ENCODE measurements at places on chromosomes 3 and 15.
A peak's percentile ranks its signal among the peaks of the same experiment; 100 is the strongest.

- DNase-seq: no peak
Observed at GRCh38 chr3:23810343-23811184, 4.8 kb downstream of the UBE2E1 start.

DNA sequence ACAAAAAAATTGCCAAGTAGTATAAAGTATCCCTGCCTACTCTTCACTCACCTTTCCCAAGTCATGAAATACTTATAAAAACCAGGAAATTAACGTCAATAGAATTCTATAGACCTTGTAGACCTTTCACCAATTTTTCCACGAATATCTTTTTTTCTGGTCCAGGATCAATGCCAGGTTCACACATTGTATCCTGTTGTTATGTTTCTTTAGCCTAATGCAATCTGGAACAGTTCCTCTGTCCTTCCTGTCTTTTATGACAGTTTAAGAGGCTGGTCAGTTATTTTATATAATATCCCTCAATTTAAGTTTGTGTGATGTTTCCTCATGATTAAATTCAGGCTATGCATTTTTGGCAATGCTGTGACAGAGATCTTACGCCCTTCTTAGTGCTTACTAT lies 63.2 kb upstream of the MAGI1 start:
- DNase-seq: no peak

DNA sequence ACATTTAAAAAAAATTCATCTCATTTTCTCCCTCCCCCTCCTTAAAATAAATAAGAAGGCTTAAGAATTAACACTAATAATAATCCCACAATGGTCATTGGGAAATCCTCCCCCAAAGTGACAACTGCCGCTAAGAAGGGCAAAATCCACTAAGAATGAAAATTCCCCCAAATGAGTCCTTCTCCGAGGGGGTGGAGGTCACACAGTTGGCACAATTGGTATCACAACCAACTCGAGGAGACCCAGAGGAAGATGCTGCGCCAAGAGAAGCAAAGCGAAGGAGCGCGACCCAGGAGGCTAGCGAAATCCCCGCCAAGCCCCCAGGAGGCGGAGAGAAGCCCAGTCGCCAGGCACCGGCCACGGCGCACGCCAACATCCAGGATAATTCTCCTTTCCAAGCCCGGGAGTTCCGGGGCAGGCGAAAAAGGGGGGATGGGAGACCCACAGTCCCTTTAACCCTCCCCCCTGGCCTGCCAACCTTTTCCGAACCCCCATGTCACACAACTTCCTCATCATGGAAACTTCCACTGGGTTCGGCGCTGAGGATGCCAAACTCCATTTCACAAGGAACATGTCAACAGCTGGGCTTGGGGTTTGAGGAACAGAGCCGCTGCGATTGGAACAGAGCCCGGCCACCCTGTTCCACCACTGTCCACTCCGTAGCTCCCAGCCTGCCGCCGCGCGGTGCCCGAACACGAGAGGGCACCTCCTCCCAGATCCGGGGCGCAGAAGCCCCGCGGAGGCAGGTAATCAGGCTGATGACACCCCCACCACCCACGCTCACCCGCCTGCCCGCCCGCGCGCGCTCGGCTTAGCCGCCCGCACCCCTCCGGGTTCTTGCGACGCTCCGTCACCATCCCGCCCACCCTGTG lies 668 bp downstream of the THRB start:
- no peak for DNase-seq

DNA sequence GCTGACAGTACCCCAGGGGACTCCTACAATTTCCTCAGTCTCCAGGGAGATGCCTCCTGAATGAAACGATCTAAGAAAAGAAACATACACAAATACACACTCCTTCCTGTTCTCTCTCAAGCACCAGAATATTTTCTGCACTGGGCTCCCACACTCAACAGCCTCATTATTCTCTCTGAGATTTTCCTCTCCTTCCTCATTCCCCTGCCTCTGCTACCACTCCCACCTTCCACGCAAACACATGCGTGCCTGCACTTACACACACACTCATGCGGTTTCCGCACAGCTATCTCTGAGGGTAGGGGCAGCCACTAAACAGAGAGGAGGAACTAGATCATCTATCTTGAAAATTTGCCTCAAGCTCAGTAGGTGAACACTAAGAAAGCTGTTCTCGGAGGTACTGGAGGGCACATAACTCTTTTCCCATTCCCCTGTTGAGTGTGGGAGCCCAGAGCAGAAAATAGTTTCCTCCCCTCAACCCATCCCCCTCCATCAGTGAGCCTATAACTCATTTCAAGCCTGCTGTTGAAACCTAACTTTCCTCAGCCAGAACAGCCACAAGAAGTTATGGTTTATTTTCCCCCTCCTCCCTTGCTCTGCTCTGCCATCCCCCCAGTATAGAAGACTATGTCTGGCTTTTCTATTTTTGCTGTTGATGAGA lies 30.5 kb upstream of the TIPARP start:
- no peak for DNase-seq

DNA sequence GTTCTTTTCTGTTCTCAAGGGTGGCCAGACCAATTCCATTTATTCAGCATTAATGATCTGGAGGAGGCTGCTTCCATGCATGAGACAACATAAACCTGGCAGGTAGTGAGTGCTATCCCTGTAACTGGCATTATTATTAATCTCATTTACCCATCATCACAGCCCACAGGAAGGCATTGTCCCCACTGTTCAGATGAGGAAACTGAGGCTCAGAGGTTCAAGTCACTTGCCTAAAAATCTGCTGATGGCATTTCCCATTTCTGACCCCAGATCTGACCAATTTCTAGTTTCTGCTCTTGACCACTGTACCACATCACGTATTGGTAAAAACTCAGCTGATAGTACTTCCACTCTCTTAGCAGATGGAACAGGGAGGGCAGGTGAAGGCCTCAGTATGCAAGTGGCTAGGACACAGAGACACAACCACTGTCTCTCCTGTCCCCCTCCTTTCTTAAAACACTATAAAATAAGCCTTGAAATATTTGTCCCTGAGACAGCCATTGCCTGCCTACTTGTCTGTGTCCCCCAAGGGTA lies 36.1 kb downstream of the TRANK1 start:
- DNase-seq: no peak

DNA sequence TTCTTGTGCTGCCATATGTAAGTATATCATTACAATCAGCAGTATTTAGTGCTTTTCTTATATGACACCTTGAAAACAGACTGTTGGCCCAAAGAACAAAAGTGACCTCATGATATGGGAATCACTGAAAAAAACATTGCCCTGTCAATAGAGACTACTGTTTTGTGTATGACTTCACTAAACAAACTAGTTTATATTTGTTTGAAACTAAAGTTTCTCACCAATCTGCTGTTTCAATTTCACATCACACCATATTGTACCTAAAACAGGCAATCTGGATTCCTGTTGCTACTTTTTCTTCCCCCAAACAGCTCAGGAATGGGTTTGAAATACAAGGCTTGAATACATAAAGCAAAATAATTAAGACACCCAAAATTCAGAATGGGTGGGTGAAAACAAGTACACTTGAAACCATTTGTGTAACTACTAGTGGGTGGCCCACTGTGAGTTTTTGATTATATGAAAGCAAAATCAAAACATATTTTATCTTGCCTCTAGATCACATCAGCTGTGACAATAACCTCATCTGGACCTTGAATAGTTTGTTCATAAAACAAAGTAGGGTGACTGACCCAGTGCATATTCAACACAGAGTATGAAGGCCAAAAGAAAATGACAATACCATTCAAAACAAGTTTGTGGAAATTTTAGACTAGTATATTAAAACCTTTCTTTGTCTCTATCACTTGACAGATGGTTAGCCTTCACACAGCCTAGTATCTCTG lies 5.9 kb downstream of the ZBTB20 start:
- no peak for DNase-seq

DNA sequence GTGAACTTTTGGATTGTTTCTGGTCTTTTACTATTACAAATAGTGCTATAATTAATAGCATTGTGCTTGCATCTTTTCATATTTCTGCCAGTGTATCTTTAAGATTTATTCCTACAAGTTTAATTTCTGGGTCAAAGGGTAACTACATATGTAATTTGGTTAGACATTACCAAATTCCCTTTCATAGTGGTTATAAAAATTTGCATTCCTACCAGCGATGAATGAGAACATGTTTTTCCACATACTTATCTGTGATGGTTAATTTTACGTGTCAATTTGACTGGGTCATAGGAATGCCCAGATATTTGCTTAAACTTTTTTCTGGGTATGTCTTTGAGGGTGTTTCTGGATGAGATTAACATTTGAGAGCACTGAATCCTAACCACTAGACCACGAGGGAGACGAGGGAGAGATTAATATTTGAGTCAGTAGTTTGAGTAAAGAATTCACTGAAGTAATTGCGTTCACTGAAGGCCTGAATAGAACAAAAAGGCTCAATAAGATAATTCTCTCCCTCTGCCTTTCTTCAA lies 132.3 kb upstream of the NEO1 start:
- DNase-seq: no peak

DNA sequence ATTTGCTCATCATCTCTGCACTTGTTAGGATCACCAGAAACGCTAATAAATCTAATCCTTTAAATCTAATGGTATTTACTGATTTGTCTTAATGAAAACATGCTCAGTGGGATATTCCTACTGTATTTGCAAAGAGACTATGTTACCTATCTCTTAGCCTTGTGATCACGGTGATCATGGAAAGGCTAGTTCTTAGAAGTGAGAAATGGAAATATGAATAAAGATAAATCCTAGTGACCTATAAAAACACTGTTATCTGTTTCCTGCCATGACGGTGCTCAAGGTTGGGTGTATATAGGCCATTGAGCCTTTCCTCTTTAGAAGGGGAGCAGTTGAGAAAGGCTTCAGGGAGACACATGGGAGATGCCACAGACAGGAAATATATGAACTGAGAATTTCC lies 116.3 kb downstream of the THRB start:
- no peak for DNase-seq

GRCh38 chr15:96353416-96353929 lies 23.0 kb downstream of the NR2F2 start:
- DNase-seq: no peak

- DNase-seq: no peak
Observed at GRCh38 chr15:67165254-67166253, 88.9 kb downstream of the AAGAB start.

GRCh38 chr3:12339701-12340480 lies 51.0 kb downstream of the PPARG start:
- no peak for DNase-seq

GRCh38 chr3:115518100-115518852 lies 105.0 kb upstream of the GAP43 start:
- DNase-seq: peak; percentile 35

GRCh38 chr3:30500666-30501399 lies 105.6 kb upstream of the TGFBR2 start:
- DNase-seq: no peak

All from right renal pelvis (tissue), 4 donors.